Stimulated activated naive B cell treated with anti-CD40 and anti-IgM and Interleukin-4, amounts not matched to agents 10 μg/mL and 1 μg/mL and 100 μg/mL, for 72 hours (primary cell): ENCODE measurements at places on chromosomes 2 and 18.

GRCh38 chr2:54956111-54956627 is 94.1 kb downstream of the RTN4 start:
- no peak for DNase-seq

DNA sequence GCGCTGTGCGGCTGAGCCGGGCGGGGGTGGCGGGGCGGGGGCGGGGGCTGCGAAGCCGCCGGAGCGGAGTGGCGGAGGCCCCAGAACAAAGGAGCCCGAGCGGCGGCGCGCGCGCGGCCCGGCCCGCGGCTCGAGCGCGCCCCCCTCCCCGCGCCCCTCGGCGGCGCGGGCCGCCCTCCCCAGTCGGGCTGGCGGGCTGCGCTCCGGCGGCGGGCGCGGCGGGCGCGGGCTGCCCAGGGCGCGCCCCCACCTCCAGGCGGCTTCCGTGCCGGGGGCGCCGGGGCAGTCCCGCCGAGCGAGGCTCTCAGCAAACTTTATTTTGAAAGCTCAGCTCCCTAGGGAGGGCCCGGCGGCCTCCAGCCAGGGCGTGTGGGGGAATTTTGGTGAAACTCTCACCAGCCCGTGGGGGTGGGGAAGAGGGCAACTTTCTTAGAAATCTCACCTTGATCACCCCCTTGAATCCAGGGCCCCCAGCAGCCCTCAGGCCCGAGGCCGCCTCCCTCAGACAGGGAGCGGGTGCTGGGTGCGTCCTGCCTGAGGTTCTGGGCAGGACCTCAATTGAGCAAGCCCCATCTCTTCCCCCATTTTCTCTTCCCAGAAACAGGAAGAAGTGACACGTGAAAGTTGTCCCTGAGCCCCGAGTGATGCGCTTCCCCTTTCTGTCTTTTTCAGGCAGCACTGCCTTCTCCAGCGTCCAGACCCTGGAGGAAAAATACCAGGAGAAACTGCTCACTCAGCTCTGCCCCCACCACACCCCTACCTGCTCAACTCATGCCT is 786 bp downstream of the TET3 start:
- DNase-seq: peak; percentile 89

GRCh38 chr2:96176661-96177060 is 31.4 kb upstream of the DUSP2 start:
- DNase-seq: no peak

DNA sequence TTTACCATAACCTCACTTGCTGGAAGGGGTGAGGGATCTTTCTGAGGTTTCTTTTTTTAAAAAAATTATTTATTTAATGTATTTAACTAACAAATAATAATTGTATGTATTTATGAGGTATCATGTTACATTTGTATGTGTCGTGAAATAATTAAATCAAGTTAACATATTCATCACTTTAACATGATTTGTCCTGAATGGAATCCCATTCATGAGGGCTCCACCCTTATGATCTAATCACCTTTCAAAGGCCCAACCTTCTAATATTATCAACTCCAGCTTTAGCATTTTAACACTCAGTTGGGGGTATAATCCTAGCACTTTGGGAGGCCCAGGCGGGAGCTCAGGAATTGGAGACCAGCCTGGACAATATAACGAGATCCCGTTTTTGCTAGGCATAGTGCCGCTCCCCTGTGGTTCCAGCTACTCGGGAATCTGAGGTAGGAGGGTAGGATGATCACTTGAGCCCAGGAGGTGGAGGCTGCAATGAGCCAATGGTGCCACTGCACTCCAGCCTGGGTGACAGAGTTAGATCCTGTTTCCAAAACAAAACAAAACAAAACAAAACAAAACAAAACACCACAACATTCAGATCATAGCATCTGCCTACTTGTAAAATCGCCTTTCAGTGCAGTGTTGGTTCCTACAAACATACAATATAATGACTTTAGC is 1.1 kb upstream of the TAF4B start:
- DNase-seq: no peak

DNA sequence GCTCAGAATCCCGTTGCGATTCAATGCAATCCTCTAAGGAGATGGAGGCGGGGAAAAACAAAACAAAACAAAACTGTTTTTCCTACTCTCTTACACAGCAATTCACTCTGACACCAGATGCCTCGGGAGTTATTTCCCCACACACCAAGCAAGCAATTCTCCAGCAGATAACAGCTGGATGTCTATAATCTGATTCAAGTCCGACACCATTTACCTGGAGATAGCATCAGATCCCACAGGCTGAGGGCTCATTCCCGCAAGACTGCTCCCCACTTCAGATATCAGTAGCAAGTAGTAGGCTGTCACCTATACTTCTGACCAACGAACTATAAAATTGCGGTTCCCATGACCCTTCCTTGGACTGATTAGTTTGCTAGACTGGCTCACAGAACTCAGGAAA is 58.7 kb downstream of the DTNB start:
- no peak for DNase-seq

DNA sequence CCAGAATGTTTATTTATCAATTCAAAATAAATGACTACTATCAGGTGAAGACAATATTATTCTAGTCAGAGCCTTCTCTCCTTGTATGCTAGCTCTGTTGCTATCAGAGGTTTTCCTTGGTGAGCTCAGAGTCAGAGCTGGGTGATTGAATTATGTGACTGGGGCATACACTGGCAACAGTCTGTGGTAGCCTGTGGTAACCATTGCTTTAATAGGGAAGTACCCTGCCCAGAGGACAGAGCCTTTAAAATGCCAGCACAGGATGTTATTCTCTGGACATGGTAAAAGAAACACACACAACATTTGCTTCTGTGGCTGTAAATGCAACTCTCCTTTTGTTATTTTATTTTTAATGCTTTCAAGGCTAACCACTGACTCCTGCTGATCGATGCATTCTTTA is 124.7 kb downstream of the PPP1R1C start:
- no peak for DNase-seq

GRCh38 chr2:58434692-58435091 is 193.6 kb upstream of the FANCL start:
- DNase-seq: no peak

- no peak for DNase-seq
These were observed 153.4 kb downstream of the NDUFA10 start for GRCh38 chr2:239871481-239872435.

- DNase-seq: no peak
These were observed 138.0 kb downstream of the EPHA4 start for GRCh38 chr2:221434142-221434541.

DNA sequence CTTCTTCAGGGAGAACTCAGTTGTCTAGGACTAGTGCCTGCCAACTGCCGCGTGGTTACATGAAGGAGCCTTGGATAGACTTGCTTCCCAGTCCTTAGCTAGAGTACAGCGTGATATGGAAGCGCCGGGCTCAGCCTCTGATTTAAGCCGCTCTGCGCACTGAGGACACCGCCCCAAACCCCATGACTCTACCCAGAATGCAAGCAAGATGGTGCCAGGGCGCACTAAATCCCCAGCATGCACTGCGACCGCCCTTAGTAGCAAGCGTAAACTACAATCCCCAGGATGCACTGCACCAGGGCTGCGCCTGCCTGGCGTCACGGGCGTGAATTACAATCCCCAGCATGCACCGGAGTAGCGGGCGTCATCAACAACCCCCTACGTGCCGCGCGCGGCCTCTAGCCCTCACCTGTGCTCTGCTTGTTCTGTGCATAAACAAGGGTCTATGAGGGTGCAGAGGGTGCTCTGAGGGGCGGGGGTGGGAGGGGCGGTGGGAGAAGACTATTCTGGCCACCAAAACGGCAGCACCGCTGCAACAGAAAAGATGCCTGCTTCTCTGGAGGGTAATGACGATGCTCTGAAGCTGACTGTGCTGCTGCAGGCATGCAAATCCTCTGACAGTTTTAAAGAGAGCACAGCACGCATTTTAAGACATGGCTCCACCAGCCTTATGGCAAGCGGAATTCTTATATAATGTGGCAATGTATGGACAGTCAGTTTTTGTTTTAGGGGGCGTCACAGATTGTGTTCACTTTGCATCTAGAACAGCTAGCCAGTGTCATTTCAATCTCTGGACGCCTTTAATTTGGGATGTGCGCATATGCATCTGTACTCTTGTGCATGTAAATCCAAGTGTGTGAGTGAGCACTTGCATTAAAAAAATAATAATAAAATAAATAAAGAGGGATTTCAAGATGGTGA is 282.5 kb upstream of the MYT1L start:
- DNase-seq: peak; percentile 88

DNA sequence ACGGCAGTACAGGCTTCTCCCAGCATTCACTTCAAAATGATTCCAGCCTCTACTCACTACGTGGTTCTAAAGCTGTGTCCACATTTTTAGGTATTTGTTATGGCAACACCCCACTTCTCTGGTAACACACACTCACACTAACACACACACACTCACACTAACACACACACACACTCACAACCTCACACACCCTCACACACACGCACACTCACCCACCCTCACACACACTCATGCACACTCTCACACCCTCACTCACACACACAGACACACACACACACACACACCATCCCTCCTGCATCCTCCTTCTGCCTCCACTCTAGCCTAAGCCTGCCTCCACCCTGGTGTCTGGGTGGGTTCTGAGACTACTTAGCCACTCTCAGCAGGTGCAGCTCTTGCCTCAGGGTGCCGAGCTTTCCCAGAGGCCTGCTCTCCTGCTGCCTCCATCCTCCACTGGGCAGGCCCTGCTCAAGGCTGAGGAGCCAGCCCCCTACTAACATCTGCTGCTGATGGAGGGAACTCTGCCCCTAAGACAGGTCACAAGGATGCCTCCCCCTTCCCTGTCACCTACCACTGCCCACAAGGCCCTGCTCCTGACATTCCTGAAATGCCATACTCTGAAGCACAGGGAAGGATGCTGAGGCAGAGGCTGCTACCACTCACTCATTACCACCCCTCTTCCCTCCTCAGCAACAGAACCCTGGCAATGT is 63.9 kb downstream of the NCAPH start:
- no peak for DNase-seq

- DNase-seq: peak; percentile 67
These were observed 128.7 kb downstream of the NFATC1 start for GRCh38 chr18:79524181-79525078.

DNA sequence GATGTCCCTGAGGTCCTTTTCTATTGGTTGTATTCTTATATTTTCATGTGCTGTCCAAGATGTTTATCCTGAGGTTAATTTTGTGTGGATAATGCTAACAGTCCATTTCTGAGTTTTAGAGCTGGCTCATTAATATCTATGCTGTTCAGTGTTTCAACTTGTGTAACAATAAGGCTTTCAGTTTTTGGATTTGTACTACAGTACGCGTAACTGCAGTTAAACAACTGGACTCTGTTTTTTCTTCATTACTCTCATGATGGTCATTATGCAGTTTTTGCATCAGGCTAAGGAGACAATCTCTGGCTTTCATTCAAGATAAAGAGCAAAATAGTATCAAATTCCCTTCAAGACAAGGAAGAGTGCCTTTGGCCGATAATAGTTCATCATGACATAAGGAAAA is 1364.8 kb downstream of the DPP10 start:
- DNase-seq: no peak
